8988T (cell line): ENCODE measurements at places on chromosomes 7 and 10.

- DNase-seq: no peak
These were observed 19.3 kb upstream of the ZNF680 start for GRCh38 chr7:64581926-64582894.

DNA sequence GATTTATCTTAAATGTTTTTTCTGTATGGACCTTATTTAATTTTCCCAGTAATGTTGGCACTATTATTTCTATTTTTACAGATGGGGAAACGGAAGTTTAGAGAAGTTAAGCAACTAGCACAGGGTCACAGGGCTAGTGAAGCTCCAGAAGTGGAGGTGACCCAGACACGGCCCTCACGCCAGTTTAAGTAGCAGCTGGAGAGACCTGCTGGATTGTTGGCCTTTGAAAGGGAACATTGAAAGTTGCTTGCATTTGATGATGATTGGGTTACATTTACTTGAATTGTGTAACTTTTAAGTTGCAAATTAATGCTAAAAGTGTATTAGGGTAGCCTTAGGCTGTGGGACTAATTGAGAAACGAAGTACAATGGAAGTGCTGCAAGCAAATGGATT lies 25.6 kb downstream of the CDK14 start:
- DNase-seq: no peak

GRCh38 chr10:112963835-112964234 lies 13.8 kb downstream of the TCF7L2 start:
- no peak for DNase-seq

GRCh38 chr7:99898836-99899235 lies 20.5 kb downstream of the TRIM4 start:
- DNase-seq: no peak

- DNase-seq: no peak
These were observed 293.5 kb upstream of the IGFBP3 start for GRCh38 chr7:46214526-46214925.

GRCh38 chr7:16365177-16365576 lies 56.2 kb downstream of the CRPPA start:
- DNase-seq: no peak

DNA sequence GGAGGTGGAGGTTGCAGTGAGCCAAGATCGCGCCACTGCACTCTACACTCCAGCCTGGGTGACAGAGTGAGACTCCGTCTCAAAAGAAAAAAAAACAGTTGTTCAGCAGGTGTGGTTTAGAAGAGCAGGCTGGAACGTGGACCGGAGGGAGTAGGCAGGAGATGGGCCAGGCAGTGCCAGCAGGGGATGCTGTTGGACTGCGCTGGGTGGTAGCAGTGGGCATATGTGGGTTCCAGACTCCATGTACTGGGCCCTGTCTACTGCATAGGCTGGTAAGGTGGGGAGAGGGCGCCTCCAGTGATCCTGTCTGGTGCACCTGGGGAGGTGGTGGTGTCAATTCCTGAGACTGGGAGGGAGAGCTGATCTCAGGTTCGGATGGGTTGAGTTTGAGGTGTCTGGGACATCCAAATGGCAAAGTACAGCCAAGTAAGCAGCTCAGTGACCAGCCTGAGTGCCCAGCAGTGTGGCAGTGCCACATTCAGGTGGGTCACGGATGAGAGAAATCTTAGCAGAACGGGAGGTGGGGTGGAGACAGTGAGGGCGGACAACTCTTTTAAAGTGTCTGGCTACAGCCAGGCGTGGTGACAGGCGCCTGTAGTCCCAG lies 25.9 kb downstream of the SFXN4 start:
- peak; percentile 66 for DNase-seq

DNA sequence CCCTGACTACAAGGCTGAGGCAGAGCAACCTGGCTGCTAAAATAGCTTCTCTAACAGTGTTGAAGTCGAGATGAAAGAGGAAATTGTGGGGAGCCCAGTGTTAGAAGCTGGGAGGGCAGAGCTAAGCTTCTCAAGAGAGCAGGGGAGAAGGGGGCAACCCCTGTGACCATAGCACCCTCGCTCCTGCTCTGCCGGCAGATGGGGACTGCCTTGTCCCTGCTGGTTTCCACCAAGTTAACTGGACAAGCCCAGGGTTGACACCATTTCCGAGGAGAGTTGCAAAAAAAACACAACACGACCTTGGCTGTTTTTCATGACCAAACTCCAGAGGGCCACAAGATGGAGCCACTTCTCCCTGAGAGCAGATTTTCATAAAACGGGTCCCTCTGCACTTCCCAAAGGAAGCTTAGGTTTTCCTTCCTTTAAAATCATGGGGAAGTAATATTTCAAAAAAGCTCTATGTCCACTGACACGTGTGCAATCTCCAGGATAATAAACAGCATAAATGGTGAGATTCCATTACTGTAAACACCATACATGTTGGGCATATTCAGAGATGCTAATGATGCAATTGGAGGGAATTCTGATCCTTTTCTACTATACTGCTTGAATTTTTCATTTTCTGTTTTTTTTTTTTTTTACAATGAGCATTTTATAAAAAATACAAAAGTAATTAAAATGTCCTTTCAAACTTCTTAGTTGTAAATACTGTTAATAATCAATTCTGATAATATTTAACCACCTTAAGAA lies 140.4 kb downstream of the PIP4K2A start:
- peak; percentile 26 for DNase-seq

DNA sequence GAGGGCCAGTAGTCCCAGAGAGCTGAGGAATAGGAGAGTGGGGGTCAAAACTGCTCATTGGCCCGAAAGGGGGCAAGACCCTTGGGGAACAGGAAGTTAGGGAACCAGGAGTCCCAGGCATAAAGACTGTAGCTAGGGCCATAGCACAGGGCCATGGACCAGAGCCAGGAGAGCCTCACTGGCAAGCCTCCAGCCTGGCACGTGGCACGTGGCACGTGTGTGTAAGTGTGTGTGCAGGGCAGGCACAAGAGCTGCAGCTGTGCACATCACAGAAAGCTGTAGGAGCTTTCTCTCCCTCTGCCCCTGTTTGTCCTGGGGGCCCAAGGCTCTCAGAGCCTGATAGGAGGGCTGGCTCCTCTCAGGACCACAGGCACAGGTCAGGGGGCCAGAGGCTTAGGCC lies 47.8 kb upstream of the SLF2 start:
- no peak for DNase-seq
